OCI-LY7 (cell line): ENCODE measurements at places on chromosomes 3 and 15. TPM values are rescaled to one million over a fixed set of nuclear protein-coding genes. Genes with fewer than 3 reads are reported as not detected.

PARP15 gene
- total RNA-seq = 0.70 and 0.81 TPM in 2 replicates

DNA sequence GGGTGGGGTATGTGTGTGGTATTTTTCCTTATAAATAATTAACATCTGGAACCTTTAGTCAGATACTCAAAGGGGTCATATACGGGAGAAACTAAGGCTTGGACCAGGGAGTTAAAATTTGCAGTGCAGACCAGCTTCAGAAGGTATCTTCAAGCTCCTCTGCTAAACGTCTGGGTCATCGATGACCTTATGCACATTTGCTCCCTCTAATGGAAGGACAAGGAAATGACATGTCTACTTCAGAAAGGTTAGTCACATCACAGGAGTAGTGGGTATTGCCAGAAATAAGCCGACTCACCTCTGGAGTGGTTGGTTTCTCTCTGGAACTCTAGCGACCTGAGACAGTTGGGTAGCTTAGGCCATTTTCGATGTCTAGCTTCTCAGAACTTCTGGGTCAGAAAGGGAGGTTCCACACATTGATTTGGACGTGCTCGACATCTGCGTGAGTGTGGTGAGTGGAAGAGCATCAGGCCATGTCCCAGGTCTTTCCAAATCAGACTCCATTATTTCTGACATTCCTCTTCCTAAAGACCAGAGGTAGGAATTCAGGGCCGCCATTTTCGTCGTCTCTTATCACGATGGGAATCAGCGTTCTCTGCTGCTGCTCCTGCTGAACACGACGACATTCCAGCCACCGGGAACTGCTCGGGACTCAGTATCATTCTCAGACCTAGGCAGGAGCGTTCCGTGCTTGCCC, 31.8 kb upstream of the RASA2 start:
- peak; percentile 83 for DNase-seq

DNA sequence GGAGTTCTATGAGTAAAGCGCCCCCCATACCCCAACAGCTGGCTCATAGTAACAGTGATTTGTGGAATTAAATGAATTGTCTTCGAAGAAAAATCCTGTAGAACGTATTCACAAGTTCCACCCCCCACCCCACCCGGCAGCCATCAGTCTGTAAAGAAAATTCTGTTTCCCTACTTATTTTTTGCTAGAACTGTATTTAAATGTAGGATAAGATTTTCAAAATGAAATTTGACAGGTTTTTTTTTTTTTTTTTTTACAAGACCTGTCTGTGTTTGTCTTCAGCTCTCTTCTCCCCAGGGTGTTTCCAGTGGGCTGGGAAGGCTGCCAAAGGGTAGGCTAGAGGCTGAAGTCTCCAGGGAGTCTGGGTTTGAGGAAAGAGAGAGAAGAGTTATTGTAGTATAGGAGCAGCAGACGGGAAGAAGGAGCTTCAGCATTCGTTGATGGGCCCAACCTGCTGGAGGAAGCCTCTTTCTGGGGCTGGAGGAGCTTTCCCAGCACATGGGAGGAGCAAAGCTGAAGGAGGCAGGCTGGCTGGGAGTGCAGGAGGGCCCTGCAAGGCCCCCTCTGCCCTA, 130.6 kb upstream of the SEMA6D start:
- DNase-seq = no peak

GRCh38 chr3:73611176-73611575, 13.6 kb downstream of the PDZRN3 start:
- DNase-seq = no peak

DNA sequence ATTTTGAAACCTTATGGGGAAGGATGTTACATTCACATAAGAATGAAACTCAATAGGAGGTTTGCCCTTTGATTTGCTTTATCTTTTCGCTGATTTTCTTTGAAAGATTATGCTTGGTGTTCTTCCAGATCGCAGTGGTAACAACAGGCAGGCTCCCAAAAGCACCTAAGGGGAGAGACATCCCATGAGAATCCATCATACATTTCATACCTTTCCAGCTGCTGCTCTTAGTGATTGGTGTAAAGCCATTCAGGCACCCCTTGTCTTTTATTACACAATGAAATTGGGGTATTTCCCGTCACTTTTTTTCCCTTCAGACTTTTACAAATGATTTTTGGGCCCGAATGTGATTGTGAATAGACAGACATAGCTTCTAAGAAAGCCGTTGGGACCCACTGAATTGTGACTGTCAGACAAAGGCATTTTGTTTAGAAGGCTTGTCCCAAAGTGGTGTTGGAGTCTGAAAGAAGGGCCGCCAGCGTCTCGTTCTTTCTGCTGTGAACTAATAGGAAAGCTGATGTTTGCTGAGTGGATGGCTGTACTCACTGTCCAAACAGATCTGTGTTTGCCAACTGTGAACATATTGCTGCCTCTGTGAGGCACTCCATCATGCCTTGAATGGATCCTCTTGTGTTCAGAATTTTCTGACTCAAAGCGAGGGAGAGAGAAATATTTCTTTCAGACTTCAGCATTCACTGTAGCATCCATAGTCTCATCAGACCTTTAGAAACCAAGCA, 164.3 kb downstream of the FNDC3B start:
- DNase-seq = no peak
